ENCODE measurements at places on chromosomes 2 and 18.

GRCh38 chr2:11533278-11534070, at the start of gene GREB1:
Gene GREB1 (plus strand): TSS chr2:11534045. CDS start chr2:11556615, 22,570 bp downstream.
- DNase-seq: no peak

GRCh38 chr2:231764760-231765159, 16.3 kb downstream of the PDE6D start:
- no peak for DNase-seq

GRCh38 chr2:29766191-29766590, 155.2 kb downstream of the ALK start:
- no peak for DNase-seq

GRCh38 chr18:26574958-26575864, 26.9 kb upstream of the KCTD1 start:
- DNase-seq: no peak

GRCh38 chr18:6382963-6383362, 31.7 kb downstream of the L3MBTL4 start:
- DNase-seq: no peak

GRCh38 chr18:33612632-33613031, 34.6 kb downstream of the ASXL3 start:
- DNase-seq: no peak

DNA sequence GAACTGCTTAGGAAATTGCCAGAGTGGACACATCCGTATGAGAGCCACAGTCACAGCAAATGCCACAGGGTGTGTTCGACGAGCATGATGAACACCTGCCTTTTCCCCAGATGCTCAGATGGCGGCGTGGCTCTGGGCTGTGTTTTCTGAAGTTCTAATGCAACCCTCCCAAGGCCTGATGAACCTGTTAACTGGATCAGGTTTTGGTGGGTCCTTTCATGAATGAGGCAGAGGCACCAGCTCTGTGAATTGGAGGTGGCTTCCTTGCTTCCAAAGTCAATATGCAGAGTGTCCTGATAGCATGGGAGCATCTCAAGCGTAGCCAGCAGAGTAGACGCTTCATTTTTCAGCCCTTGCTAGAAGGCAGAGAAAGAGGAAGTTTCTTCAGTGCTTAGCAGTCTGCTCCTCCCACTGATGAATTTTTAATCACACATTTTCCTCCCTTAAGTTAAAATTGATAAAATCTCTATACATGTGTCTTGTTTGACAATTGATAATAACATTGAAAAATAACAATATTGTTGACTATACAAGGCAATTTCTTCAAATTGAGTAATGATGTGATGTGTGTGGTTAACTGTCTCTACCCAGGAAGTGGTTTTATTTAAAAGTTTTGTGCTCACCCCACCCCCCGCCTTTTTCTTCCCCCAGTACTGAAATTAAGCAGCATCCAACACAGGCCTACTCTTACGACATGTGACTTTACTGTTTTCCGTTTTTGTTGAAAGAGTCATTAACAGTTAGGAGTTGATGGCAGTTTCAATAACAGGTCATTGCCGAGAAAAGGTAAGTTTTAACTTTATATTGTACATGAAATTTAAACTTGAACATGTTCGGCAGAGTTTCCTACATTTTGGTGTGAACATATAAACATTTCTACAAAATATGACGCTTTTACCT, at the start of gene ARHGAP15:
Gene ARHGAP15, plus strand, starts transcription at position 739 of the 900 bp plus-strand sequence.
- DNase-seq: peak; percentile 85

GRCh38 chr2:5035057-5035488, 657.1 kb upstream of the SOX11 start:
- DNase-seq: no peak

- DNase-seq: no peak
Observed at GRCh38 chr2:138124521-138124920, 160.2 kb downstream of the HNMT start.

Measured in CD4-positive, alpha-beta T cell treated with Interleukin-17A for 4 hours (primary cell).